Aorta (tissue), 5 donors: ENCODE measurements at places on chromosomes 2 and 18. TPM values are rescaled to one million over a fixed set of nuclear protein-coding genes. Genes with fewer than 3 reads are reported as not detected.

PLB1 gene
- total RNA-seq: 4.9 TPM

SERPINB2 gene
- 0.27 TPM for total RNA-seq

DUSP19 gene
- 8.1 TPM for total RNA-seq

PPP1R7 gene
- 46.1 TPM for total RNA-seq

RAPGEF4 gene
- 6.7 TPM for total RNA-seq

VWC2L gene
- total RNA-seq: not detected

HAAO gene
- 22.0 TPM for total RNA-seq

NYAP2 gene
- total RNA-seq: 1.7 TPM

SNORC gene
- total RNA-seq: 2.5 TPM

DNA sequence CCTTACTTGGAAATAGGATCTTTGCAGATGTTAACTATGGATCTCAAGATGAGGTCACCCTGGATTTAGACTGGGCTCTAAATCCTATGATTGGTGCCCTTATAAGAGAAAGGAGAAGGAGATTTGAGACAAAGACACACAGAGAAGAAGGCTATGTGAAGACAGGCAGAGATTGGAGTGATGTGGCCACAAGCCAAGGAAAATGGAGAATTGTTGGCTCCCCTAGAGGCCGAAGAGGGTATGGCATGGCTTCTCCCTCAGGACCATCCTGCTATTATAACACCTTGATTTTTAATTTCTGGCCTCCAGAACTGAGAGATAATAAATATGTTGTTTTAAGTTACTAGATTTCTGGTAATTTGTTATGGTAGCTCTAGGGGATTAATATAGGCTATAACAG is 7.6 kb downstream of the CYBRD1 start:
- DNase-seq: no peak

DNA sequence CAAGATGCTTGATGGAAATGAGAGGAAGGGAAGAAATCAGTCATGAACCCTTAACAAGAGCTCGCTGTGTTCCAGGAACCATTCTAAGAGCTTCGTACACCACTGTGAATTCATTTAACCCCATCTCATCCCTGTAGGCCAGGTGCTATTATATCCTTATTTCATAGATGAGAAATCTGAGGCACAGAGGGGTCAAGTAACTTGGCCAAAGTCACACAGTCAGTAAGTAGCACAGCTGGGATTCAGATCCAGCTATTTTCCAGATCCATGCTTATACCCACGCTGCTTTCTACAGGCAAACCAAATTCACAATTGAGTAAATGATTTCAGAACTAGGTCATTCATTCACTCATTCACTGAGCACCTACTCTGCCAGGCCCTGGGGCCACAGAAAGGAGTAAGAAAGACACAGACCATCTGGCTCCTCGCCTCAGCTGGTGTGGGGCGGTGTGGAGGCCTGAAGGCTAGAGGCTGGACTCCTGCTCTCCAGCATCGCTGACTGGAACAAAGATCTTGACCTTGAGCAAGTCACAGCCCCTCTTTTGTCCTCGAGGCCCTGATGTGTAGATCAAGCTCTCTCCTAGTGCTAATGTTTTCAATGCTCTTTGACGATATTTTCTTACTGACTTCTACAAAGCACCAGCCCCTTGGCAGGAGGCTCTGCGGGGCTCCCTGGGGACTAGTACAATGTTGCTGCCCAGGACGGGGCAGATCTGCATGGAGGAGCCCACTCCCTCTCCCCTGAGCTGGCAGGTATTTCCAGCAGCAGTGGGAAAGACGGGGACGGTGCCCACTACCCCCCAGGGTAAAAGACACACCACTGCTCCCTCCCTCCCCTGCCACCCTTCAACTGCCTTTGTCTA is 26.5 kb downstream of the STEAP3 start:
- DNase-seq: no peak

GRCh38 chr18:13797157-13797611 is 26.8 kb upstream of the MC5R start:
- no peak for DNase-seq

DNA sequence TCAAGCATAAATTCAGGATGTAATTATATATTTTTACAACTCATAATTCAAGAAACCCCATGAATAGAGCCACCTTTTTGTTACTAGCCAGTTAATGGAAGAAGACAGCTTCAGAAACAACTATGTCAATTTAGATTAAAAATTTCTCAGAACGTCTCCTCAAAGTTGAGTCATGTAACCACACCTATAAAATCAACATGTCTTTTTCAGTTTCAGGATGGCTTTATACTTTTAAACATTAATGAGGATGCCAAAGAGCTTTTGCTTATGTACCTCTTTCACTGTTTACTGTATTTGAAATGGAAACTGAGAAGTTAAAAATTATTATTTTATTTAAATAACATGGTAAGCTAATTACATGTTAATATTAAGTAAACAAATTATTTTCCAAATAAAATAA is 280.1 kb downstream of the PTH2R start:
- DNase-seq: no peak

- DNase-seq: no peak
Measured at GRCh38 chr2:58906081-58906645, 665.0 kb upstream of the FANCL start.

DNA sequence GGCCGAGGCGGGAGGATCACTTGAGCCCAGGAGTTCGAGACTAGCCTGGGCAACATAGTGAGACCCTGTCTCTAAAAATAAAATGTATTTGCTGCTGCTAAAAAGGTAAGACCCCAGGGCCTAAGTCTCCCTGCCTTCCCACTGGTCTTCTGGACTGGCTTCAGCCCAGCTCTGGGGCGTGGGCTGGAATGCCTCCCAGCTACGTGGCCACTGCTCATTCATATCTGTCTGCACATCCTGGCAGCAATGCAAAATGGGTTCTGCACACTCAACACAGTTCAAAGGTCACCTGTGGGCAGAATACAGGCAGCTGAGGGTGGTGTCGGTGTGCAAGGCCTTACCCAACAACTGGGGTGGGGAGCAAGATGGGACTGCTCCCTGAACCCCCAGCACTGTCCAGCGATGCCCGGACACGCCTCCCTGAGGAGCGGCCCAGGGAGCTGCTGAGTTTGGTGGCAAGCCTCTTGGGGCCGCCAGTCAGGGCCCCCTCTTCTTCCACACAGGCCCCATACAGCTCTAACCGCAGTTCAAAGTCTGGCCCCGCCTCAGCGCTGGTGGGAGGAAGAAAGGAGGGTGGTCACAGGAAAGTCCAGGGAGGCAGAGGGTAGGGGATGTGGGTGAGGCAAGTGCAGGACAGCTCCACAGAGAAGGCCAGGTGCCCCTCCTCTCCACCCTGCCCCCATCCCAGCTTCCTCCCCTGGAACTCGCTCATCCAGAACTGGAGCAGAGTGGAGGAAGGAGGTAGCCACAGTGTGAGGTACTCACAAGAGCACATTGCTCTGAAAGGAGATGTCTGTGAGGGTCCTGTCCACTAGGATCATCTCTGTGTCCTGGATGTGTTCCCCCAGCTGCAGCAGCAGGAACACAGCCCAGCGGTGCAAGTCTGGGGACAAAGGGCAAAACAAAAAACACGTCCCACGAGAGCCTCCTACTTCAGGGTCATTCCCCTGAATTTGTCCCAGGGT is 8.2 kb downstream of the WDR54 start:
- DNase-seq: no peak

DNA sequence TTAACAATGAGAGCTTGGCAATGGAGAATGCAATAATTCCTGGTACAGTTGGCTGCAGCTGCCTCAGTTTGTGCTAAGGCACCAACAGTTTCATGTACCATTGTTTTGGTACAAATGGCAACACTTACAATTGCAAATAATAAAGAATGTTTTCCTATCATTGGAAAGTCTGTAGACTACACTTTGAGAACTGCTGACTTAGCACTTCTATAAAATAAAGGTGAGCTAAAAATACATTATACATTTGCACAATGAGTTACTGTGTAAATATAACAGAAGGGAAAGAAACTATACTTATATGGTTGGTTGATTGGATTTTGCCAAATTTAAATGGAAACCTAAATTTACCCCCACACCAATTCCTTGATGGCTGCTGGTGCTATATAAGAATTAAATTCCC is 44.9 kb upstream of the TWSG1 start:
- DNase-seq: no peak

DNA sequence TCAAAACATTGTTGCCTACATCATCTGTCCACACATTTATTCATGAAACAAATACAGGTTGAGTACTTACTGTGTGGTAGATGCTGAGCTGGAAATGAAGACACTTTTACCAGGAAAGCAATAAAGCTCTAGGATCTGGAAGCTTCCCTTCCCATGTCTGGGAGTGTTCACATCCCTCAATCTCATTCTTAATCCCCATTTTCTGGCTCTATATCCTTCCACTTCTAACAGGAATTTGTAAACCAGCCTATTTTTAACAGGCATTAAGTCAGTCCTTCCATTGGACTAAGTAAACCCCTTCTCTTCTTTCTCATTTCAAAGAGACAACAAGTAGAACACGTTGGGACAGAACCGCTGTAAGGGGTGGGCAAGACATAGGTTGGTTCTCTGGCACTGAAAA is 589.5 kb downstream of the ARHGAP15 start:
- no peak for DNase-seq

- DNase-seq: peak; percentile 53
Measured at GRCh38 chr2:27377618-27378095, 2.9 kb downstream of the ZNF513 start.

- DNase-seq: no peak
Measured at GRCh38 chr2:165017966-165018596, 62.8 kb upstream of the SLC38A11 start.

- DNase-seq: no peak
Measured at GRCh38 chr2:219388907-219389156, 1.1 kb upstream of the DNPEP start.

GRCh38 chr2:20599861-20600461 is 50.9 kb downstream of the HS1BP3 start:
- peak; percentile 52 for DNase-seq

DNA sequence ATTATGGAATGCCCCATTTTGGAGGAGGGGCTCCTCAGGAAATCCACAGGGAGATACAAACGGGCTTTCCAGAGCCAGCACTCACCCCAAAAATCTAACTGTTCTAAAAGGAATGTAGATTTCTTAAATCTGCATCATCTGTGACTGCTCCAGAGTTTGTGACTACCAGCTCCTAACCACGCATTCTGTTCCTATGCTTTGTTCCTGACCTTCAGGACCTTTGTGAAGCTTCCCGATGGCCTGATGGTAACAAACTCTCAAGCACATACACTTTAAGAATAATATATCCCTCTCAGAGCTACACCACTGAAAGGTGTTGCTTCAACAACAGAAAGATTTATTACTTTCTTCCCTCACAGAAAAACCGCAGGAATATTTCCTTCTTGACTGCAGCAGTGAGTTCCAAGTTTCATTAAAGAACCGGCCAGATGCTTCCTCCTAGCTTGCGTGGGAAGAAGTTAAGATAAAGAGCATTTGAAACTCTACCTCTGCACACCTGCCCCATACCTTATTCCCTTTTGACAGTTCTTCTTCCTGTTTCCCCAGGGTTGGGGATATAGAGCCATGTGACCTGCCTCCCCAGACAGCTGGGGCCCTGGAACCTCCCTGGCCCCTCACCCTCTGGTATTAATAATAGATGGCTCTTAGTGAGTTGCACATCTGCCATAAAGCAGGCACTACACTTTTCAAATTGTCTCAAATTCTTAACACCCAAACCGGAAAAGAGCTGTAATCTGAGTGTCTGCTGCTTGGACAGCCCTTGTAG is 40.2 kb upstream of the EML4 start:
- no peak for DNase-seq

- DNase-seq: no peak
Measured at GRCh38 chr2:60759654-60760053, 3.6 kb downstream of the PAPOLG start.
